Vein endothelial cell (primary cell): ENCODE measurements at places on chromosomes 2 and 18. TPM values are rescaled to one million over a fixed set of nuclear protein-coding genes. Genes with fewer than 3 reads are reported as not detected.

CCDC121 gene
- total RNA-seq = 2.6 and 3.1 TPM in 2 replicates

SIX3 gene
- not detected in 2 replicates for total RNA-seq

TOGARAM2 gene
- 0.10 TPM in 1 of 2 replicates, not detected in the other for total RNA-seq

METTL4 gene
- total RNA-seq = 8.5 and 12.7 TPM in 2 replicates
